Vagina (tissue), 2 donors: ENCODE measurements at places on chromosomes 13 and 19.

DNA sequence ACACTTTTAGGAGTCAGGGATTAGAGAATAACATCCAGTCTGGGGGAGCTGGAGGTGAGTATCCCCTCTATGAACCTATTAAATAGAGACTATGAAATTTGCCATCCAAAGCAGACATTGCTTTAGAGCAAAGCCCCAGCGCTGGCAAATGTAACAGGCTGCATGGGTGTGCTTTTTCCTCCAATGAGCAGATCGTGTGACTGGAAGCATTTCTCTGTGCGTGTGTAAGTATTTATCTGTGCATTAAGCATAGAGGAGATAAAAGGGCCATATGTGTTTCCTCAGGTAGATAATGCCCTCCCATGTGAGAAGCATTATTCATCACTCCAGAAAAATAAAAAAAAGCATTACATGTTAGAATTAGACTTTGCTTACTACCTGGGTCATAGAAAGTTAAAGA is 924 bp downstream of the TNFSF13B start:
- DNase-seq = no peak

DNA sequence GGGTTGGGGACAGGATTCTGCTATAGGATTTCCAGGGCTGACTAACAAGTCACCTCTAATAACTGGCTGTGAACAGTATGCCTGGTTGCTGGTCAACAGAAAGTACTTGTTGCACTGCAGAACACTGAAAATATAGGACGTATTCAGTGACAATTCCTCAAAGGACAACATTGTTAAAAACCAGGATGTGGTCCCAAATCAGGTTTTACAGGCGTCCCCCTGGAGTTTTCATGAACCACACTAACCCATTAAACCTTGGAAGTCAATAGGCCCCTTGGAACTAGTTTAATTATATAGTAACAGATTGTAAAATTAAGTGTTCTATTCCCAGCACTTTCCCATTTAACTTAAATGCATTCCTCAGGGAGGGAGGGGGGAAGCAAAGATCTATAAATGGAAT is 495.4 kb downstream of the TBC1D4 start:
- DNase-seq = no peak

GRCh38 chr19:47623151-47623920 is 14.4 kb downstream of the BICRA start:
- no peak for DNase-seq

GRCh38 chr19:16075430-16076153 is 703 bp upstream of the TPM4 start:
- no peak for DNase-seq

DNA sequence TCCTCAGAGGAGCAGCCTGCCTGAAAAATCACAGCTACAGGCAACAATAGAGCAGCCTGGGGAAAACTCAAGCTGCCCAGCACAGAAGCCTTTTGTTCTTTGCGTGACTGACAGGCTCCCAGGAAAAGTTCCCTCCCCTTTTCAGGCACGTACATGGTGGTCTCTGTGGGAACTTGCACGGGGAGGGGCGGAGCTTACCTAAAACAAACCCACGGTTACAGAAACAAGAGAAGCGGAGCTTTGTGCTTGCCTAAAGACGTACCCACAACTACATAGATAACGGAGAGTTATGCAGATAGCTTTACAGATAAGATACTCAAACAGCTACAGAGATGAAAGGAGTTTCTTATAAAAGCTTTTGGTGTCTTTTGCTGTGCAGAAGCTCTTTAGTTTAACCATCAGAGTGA is 11.4 kb downstream of the ETFB start:
- DNase-seq = no peak

DNA sequence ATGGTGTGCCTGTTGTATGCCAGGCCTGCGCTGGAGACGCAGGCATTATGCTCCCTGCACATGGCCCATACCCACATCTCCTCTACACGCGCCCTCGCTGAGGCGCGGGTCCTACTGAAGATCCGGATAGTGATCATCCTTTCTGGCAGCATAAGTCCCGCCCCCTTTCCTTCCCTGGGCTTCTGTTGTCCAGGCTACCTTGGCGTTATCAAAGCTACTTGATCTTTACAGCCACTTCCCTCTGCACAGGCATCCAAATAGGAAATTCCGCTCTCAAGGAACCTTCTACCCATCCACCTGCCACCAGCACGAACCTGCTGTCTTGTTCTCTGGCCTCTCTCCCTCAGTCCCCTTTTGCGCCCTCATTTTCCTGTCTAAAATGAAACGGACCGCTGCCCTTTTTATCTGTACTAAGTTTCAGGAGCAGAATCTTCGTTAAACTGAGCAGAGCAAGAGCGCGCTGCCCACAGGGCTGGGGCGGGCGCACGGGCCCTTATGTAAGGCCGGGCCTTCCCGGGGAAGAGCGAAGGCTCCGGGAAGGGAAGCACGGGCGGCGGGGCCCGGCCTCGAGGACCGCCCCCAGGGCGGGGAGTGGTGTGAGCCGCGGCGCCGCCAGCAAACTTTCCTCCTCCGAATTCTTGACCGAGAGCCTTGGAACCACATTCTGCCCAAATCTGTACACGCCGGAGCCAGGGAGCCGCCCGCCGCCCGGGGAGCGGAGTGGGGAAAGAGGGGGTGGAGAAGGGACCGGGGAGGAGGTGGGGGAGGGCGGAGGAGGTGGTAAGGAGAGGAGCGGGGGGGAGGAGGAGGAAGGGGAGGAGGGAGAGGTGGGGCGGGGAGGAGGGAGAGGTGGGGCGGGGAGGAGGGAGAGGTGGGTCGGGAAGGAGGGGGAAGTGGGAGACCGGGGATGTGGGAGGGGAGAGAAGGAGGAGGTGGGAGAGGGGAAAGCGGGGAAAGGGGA is 920 bp upstream of the UBE2L5 start:
- DNase-seq = no peak

GRCh38 chr19:4337906-4338440 is 654 bp downstream of the STAP2 start:
- no peak for DNase-seq

GRCh38 chr19:618674-619285 is 14.6 kb downstream of the POLRMT start:
- no peak for DNase-seq
